ENCODE measurements at places on chromosomes 2 and 18. TPM values are rescaled to one million over a fixed set of nuclear protein-coding genes. Genes with fewer than 3 reads are reported as not detected.
A peak's percentile ranks its signal among the peaks of the same experiment; 100 is the strongest.

The LHCGR gene
- not detected for total RNA-seq

- peaks cover 27% of the 10 kb centered on the region for H3K36me3 ChIP-seq
- H3K27ac ChIP-seq: no peak overlapping the region
- peaks cover 35% of the 10 kb centered on the region for H3K4me1 ChIP-seq
- no peak overlapping the region for H3K4me3 ChIP-seq
- no peaks in the 10 kb centered on the region for H3K27me3 ChIP-seq
Measured at GRCh38 chr2:195488567-195488966, 168.5 kb upstream of the SLC39A10 start.

- no peaks in the 10 kb centered on the region for H3K27me3 ChIP-seq
- H3K36me3 ChIP-seq: peaks cover 38% of the 10 kb centered on the region
- no peaks in the 10 kb centered on the region for H3K4me1 ChIP-seq
- no peak overlapping the region for H3K4me3 ChIP-seq
- DNase-seq: no peak
Measured at GRCh38 chr2:10579876-10580514, 109.8 kb downstream of the NOL10 start.

- H3K27ac ChIP-seq: no peak overlapping the region
- H3K36me3 ChIP-seq: no peaks in the 10 kb centered on the region
- H3K27me3 ChIP-seq: no peaks in the 10 kb centered on the region
- H3K4me3 ChIP-seq: no peak overlapping the region
- no peaks in the 10 kb centered on the region for H3K4me1 ChIP-seq
Measured at GRCh38 chr2:119477113-119477505, 45.5 kb downstream of the TMEM37 start.

GRCh38 chr18:55250768-55251173 lies 291.5 kb upstream of the CCDC68 start:
- no peaks in the 10 kb centered on the region for H3K36me3 ChIP-seq
- no peak for DNase-seq
- peaks cover 2% of the 10 kb centered on the region for H3K27me3 ChIP-seq
- peak overlapping the region; percentile 6 for H3K4me3 ChIP-seq
- peak overlapping the region; percentile 50 for H3K27ac ChIP-seq
- peaks cover 47% of the 10 kb centered on the region for H3K4me1 ChIP-seq

The MC4R gene
- not detected for total RNA-seq

- DNase-seq: no peak
- peaks cover 13% of the 10 kb centered on the region for H3K27me3 ChIP-seq
- H3K36me3 ChIP-seq: no peaks in the 10 kb centered on the region
- H3K27ac ChIP-seq: no peak overlapping the region
Measured at GRCh38 chr2:224062481-224063297, 23.6 kb upstream of the SERPINE2 start.

- H3K36me3 ChIP-seq: peaks cover 95% of the 10 kb centered on the region
- no peak for DNase-seq
- H3K4me3 ChIP-seq: no peak overlapping the region
- peaks cover 98% of the 10 kb centered on the region for H3K4me1 ChIP-seq
- no peaks in the 10 kb centered on the region for H3K27me3 ChIP-seq
Measured at GRCh38 chr18:48943333-48943732, 7.4 kb downstream of the SMAD7 start.

DNA sequence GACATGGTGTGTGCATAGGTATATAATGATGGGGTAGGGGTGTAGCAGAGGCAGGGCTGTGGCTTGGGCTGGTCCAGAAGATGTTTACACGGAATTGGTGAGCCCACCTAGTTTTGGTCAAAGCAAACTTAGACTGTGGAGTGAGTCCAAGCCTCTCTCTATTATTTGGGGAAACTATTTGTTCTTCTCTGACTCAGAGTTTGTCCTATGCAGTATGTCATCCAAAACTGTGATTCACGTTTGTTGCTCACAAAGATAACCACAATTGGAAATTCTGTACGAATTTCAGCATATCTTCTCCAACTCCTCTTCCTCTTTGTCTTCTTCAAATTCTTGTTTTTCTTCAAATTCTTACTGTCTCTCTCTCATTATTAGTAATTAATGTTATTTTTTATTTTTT lies 292.9 kb downstream of the XIRP2 start:
- no peak for DNase-seq
- no peak overlapping the region for H3K27ac ChIP-seq
- H3K36me3 ChIP-seq: no peaks in the 10 kb centered on the region
- no peaks in the 10 kb centered on the region for H3K4me1 ChIP-seq
- no peak overlapping the region for H3K4me3 ChIP-seq
- no peaks in the 10 kb centered on the region for H3K27me3 ChIP-seq

DNA sequence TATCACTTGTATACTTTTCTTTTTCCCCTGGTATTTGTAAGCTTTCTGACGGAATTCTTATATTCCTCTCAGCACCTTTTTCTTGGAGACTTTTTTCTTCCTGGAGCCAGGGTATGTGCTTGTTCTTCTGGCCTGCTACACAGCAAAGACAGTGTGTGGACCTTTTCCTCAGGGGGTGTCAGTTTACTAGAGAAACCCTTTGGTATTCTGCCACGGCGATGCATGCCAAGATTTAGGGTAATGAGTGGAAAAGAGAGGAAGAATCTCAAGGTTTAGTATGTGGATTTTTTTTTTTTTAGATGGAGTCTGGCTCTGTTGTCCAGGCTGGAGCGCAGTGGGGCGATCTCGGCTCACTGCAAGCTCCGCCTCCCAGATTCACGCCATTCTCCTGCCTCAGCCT lies 152.2 kb downstream of the PHLPP1 start:
- no peaks in the 10 kb centered on the region for H3K27me3 ChIP-seq
- H3K4me3 ChIP-seq: no peak overlapping the region
- DNase-seq: no peak
- peaks cover 26% of the 10 kb centered on the region for H3K4me1 ChIP-seq
- H3K36me3 ChIP-seq: no peaks in the 10 kb centered on the region

DNA sequence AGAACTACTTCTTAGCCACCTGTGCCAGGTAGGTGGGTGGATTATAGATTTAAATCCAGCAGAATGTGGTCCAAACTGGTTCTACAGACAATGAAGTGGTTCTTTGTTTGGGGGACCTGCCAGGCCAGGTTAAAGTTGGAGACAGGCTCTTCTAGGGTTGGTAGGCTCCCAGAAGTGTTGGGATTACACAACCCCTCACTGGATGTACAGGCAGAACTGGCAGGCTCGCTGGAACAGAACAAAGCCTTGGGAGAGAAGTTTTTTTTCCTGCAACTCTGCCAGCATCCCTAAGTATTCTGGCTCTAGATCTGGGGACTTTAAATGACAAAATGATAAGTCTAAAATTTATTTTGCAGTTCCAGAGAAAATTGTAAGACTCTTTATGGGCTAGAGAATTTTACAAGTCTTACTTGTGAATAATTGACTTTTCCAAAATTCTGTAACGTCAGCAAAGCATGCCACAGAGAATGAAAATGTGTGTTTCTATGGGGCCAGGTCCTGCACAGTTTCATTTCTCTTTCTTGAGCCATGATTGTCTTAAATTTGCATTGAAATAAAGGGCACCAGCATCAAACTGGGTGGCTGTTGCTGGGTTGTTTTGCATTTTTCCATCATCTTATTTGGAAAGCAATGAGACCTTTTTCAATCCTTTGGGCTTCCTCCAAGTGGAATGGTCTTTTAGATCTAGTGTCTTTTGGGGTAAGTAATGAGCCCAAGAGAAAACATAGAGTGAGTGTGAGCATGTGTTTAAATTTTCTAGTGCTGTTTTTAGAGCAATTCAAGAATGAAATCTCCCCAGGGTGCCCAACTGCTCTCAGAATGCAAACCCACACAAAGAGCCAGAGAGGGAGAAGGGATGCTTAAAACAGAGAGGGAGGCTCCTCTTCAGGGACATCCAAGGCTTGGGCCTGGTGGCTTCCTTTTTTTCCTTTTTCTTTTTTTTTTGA lies 32.4 kb upstream of the ATL2 start:
- peaks cover 4% of the 10 kb centered on the region for H3K27me3 ChIP-seq
- no peak overlapping the region for H3K4me3 ChIP-seq
- peaks cover 9% of the 10 kb centered on the region for H3K36me3 ChIP-seq
- no peak overlapping the region for H3K27ac ChIP-seq

GRCh38 chr2:156784020-156784701 lies 348.0 kb downstream of the GPD2 start:
- no peaks in the 10 kb centered on the region for H3K27me3 ChIP-seq
- H3K36me3 ChIP-seq: no peaks in the 10 kb centered on the region
- H3K27ac ChIP-seq: no peak overlapping the region
- H3K4me1 ChIP-seq: no peaks in the 10 kb centered on the region
- no peak for DNase-seq

- H3K4me1 ChIP-seq: no peaks in the 10 kb centered on the region
- H3K4me3 ChIP-seq: no peak overlapping the region
- DNase-seq: no peak
- peaks cover 4% of the 10 kb centered on the region for H3K36me3 ChIP-seq
- no peaks in the 10 kb centered on the region for H3K27me3 ChIP-seq
Measured at GRCh38 chr2:183224948-183225347, 100.7 kb downstream of the NUP35 start.

DNA sequence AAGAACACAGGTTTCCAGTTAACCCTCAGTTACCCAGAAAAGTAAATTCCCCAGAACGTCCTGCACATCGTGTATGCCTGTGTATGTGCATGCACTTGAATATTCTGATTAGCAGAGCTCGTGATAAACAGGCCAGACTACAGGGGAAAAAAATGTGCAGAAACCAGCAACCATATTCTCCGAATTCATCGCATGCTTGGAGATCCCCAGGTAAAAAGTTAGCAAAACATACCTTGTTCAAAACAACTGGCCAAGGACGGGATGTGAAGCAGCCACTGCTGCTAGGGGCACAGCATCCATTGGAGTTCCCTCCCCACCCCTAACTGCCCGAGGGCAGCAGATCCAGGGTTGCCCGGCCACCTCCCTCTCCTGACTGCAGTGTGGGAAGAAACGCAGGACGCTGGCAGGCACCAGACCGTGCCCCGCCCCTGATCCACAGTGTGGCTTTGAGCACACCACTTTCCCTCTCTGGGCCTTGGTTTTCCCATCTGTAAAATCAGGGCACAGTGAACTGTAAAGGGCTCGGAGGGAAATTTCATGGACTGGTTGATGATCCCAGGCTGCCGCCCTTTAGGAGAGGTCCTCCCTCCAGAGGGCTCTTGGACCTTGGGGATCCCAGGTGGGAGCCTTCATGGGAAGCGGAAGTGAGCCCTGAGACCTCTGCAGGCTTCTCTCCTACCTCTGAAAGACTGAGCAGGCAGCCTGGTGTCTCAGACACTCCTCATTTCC lies 11.9 kb upstream of the ARID5A start:
- H3K36me3 ChIP-seq: no peaks in the 10 kb centered on the region
- peaks cover 13% of the 10 kb centered on the region for H3K27me3 ChIP-seq
- H3K4me1 ChIP-seq: peaks cover 82% of the 10 kb centered on the region

The AGXT gene
- total RNA-seq: not detected

GRCh38 chr18:69770238-69770637 lies 177.4 kb downstream of the CD226 start:
- H3K27ac ChIP-seq: no peak overlapping the region
- H3K4me3 ChIP-seq: no peak overlapping the region
- no peaks in the 10 kb centered on the region for H3K27me3 ChIP-seq
- DNase-seq: no peak
- peaks cover 10% of the 10 kb centered on the region for H3K4me1 ChIP-seq

- no peaks in the 10 kb centered on the region for H3K4me1 ChIP-seq
- H3K36me3 ChIP-seq: no peaks in the 10 kb centered on the region
- H3K27me3 ChIP-seq: no peaks in the 10 kb centered on the region
- H3K4me3 ChIP-seq: no peak overlapping the region
- no peak overlapping the region for H3K27ac ChIP-seq
Measured at GRCh38 chr2:58594762-58595161, 353.6 kb upstream of the FANCL start.

The IFT172 gene
- total RNA-seq: 9.9 TPM

GRCh38 chr2:177275743-177276055 lies 11.2 kb upstream of the NFE2L2 start:
- H3K4me3 ChIP-seq: no peak overlapping the region
- H3K36me3 ChIP-seq: no peaks in the 10 kb centered on the region
- H3K27me3 ChIP-seq: no peaks in the 10 kb centered on the region
- H3K4me1 ChIP-seq: peaks cover 11% of the 10 kb centered on the region

The DSG1 gene
- not detected for total RNA-seq

- H3K27ac ChIP-seq: no peak overlapping the region
- no peak for DNase-seq
- H3K4me3 ChIP-seq: no peak overlapping the region
Measured at GRCh38 chr2:217638533-217638932, 364.3 kb downstream of the TNS1 start.

DNA sequence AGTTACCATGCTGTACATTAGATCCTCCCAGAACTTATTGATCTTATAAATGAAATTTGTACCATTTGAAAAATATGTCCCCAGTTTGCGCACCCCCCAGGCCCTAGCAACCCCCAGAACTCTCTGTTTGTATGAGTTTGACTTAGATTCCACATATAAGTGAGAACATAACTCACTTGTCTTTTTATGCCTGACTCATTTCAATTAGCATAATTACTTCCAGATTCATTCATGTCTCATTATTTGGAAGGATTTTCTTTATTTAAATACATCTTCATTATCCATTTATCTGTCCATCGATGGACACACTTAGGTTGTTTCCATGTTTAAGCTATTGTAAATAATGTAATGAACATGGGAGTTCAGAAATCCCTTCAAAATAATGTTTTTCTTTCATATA lies 705.9 kb downstream of the CCDC85A start:
- H3K4me3 ChIP-seq: no peak overlapping the region
- no peak overlapping the region for H3K27ac ChIP-seq
- DNase-seq: no peak
- no peaks in the 10 kb centered on the region for H3K4me1 ChIP-seq

All from activated CD4-positive, alpha-beta memory T cell treated with anti-CD3 and anti-CD28 coated beads, Interleukin-2, amount 10 ng/mL, durations not matched to agents 7 days and 5 days (primary cell).